ENCODE measurements at places on chromosomes 6 and 20.

- DNase-seq, result no peak
These were observed 1.4 kb upstream of the FKBPL start for GRCh38 chr6:32131439-32131948.

- DNase-seq, result no peak
These were observed 16.2 kb downstream of the GABRR2 start for GRCh38 chr6:89298680-89299465.

- peak; percentile 80 for DNase-seq
These were observed 13.9 kb upstream of the ATG5 start for GRCh38 chr6:106339334-106340029.

- no peak for DNase-seq
These were observed 121.6 kb downstream of the PREX1 start for GRCh38 chr20:48706116-48706656.

- no peak for DNase-seq
These were observed 38.6 kb upstream of the APCDD1L start for GRCh38 chr20:58553841-58554240.

GRCh38 chr6:170439366-170440361, 113.4 kb downstream of the PSMB1 start:
- no peak for DNase-seq

DNA sequence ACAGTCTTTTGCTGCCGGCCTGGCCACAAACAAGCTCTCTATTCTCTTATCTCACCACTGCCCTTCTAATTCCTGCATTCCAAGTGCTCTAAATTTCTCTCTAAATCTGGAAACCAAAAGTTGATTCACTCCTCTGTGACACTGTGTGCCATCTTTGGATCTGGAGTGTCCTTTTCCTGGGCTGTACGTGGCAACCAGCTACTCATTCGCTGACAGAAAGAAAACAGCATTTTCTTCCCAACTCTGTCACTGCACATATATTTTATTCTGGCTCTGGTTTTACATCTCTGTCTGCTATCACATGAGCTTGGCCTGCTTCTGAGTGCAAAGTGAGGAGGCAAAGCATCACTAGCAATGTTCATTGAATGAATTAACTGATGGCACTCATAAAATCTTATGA, 397.2 kb upstream of the MAP3K7 start:
- DNase-seq, result no peak
